Adipocyte (in vitro differentiated cells): ENCODE measurements at places on chromosomes 12 and 14.

GRCh38 chr12:48336061-48336460 is 14.7 kb downstream of the ZNF641 start:
- no peak for DNase-seq

DNA sequence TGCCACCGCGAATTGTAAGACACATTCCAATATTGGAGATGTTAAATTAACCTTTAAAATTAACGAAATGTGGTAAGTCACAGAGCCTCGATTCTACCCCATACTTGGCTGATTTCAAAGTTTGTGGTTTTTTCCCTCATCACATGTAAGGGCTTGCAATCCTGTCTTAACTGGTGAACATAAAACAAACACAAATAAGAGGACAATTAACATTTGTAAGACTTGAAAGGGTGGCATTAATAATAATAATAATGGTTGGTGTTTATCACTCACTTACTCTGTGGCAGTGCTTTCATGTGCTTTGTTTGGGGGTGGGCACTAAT is 26.6 kb downstream of the PPFIBP1 start:
- DNase-seq = no peak

GRCh38 chr14:27890259-27890658 is 876.3 kb upstream of the FOXG1 start:
- no peak for DNase-seq

- no peak for DNase-seq
Observed at GRCh38 chr12:9252256-9252655, 44.1 kb upstream of the PZP start.

DNA sequence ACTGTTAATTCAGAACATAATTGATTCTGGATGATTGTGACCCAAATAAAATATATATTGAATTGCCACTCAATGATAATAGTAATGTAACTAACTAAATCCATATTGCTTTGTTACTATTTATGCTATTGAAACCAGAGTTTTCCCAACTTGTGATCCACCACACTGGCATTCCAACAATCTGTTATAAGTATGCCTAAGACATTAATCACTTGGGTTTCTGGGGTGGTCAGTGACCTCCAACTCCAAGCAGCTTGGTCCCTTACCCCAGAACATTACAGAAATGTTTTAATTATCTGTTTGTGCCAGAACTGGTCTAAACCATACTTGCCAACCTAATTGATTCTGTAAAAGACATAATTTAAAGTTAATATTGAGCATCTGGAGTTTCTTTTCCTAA is 14.6 kb downstream of the CAPS2 start:
- peak; percentile 61 for DNase-seq

GRCh38 chr14:97267509-97267908 is 470.3 kb downstream of the VRK1 start:
- no peak for DNase-seq

DNA sequence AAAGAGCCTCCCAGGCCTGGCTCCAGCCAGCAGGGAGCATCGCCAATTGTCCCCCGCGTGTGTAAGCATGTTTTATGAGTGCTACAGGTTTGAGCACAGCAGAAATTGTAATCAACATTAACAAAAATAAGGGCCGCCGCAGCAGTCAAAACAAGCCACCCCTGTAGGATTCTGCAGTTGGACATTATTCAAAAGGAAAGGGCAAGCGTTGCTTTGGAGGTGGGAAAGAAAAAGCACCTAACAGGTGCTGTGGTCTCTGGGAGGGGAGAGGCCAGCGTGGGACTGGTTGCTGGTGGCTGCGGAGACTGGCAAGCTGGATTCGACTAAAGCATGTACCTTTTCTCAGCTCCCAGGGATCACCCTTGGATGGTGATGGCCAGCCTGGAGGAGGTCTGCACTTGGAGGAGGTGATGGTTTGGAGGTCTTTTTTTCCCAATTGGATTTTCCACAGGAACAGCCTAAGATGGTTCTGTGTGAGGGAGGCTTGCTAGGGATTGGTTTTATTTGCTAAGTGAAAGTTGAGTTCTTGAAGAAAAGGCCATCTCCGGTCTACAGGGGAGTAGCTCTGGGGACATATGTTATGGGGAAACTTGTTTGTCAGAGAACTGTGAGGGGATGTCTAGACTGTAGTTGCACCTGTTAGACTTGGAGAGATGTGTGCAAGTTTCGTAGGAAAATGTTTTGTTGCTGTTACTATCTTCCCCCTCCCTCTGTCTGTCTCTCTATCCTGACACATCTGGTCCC is 2.0 kb downstream of the DYRK2 start:
- DNase-seq = peak; percentile 44

DNA sequence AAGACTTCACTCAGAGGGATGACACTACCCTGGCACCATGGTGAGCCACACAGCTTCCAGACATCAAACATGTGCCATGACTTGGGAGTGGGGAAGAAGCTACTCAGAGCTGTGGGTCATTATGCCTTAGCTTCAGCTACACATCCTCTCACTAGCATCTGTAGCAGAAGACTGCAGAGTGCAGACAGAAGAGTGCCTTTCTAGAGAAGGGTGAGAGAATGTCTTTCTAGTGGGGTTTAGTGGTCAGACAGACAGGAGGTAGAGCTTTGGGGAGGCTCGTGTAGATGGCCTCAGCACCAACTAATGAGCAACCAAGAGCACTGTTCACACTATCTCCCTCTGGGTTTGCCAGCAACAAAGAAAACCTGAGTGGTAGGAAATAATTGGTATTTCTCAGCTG is 4.9 kb upstream of the B4GALNT3 start:
- DNase-seq = no peak

GRCh38 chr14:45891417-45892080 is 638.5 kb upstream of the MIS18BP1 start:
- no peak for DNase-seq

- no peak for DNase-seq
Observed at GRCh38 chr12:31278424-31278823, 47.5 kb downstream of the SINHCAF start.

DNA sequence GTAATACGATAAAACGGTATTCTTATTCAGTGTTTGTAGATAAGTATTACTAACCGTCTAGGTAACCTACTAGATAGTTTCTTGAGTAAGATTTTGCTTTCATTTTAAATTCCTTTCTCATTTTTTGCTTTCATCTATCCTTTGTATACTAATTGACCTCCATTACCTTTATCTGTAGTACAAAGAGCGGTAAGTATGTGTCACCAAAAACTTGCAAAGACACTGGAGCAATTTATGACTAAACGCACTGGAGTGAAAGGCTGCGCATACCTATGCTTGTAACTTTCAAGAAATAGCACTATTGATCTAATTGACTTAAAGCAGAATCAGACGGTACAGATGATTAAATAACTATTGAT is 1.7 kb downstream of the ARHGAP5 start:
- peak; percentile 52 for DNase-seq

DNA sequence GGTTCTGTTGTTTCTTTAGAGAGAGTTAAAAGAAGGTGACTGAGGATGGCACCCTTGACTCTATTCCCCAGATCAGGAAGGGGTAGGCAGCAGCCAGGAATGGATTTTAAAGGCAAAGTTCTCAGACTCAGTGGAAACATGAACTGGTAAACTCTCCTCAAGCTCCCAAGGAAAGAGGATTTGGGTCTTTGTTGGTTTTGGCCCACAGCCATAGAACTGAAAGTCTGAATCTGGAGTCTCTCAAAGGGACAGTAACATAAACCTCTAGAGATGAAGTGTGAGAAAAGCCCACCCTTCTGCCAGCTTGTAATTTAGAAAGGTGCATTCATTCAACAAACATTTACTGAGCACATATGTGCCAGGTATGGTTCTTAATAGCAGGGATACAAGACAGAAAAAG is 28.6 kb upstream of the BLTP3B start:
- DNase-seq = peak; percentile 41

DNA sequence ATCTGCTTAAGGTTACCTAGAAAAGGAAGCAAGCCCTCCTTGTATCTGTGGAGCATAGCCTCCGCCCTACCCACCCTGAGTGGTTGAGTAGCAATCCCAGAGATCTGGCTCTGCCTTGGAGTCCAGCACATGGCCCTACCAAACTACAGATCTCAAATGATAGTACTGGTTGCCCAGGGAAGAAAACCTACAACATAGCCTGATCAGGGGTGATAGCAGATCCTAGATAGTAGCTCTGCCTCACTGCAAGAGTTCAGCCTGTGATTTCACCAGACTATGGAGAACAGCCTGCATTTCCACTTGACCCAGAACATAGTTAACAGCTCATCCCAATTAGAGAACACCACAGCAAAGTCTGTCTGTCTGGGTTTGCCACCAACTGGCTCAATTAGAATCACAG is 279.5 kb downstream of the ETNK1 start:
- no peak for DNase-seq

DNA sequence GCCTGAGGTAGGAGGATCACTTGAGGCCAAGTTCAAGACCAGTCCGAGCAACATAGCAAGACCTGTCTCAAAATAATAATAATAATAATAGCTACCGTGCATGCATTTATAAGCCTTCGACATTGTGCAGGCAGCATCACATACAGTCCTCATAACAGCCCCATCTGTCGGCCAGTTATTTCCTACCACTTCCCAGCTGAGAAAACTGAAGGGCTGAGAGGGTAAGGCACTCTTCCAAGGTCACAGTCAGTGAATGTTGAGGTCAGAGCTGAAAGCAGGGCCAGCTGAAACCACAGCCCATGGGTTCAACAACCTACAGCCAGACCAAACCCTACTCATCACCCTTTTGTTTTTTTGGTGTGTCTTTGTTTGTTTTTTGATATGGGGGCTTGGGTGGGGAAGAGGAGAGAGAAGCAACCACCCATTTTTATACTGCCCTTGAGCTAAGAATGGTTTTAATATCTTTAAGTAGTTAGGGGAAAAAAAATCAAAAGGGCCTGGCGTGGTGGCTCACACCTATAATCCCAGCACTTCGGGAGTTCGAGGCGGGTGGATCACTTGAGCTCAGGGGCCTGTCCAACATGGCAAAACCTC is 16.8 kb upstream of the ITPK1 start:
- DNase-seq = no peak

GRCh38 chr12:94700662-94701061 is 50.3 kb upstream of the TMCC3 start:
- no peak for DNase-seq

- DNase-seq = no peak
Observed at GRCh38 chr12:118213452-118213851, 77.5 kb downstream of the PEBP1 start.

DNA sequence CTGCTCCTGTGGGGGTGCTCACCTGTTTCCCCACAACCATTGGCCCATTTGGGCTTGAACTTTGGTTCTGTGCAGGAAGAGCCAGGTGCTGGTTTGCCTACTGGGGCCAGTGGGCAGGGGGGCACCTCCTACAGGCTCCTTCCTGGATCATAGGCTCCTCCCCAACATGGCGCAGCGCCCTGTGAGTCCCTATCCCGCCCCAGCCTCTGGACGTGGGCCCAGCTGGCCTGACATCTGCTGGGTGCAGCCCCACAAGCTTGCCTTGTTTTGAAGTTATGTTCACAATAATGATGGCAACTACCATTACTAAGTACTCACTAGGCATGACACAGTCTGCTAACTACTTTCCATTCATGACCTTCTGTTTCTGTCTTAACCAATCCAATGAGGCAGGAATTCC is 147.8 kb downstream of the RBM19 start:
- DNase-seq = no peak

DNA sequence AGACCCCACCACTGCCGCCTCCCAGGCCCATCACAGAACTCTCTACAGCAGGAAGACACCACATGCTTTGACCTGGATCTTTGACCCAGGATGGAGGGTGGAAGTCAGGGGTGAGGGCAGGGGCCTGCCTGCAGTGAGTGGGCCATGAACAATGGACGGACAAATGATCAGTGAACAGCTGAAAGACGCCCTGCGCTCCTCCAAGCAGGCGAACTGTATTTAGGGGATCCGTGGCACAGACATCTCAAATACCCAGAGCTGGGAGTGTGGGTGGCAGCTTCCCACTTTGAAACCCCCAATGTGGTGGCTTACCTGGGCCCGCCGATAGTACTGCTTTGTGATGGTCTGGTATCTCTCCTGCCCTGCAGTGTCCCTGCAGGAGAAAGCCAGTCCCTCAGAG is 8.7 kb upstream of the GPX2 start:
- DNase-seq = no peak

DNA sequence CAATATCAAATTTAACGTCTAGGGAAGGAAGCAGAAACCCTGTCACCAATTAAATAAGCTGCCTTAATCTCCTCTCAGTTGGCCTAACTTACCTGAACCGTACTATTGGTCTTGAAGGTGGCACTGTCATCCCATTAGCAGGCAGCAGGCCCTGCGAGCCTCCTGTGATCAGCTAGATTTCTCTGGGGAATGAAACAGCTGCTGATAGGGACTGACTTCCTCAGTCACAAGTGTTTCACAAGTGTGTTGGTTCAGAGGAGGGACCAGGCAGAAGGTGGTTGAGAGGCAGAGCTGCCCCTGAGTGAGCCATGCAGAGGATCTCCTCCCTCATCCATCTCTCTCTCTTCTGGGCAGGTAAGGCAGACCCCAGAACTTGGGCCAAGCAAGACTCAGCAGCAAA is 166.8 kb downstream of the DAD1 start:
- no peak for DNase-seq

- DNase-seq = no peak
Observed at GRCh38 chr14:40413136-40413535, 980.9 kb upstream of the FBXO33 start.

- DNase-seq = no peak
Observed at GRCh38 chr14:74567219-74567618, 44.8 kb downstream of the LTBP2 start.

GRCh38 chr14:101471723-101472517 is 89.4 kb upstream of the DIO3 start:
- DNase-seq = no peak

- DNase-seq = no peak
Observed at GRCh38 chr14:69010648-69011047, 31.5 kb upstream of the ACTN1 start.

DNA sequence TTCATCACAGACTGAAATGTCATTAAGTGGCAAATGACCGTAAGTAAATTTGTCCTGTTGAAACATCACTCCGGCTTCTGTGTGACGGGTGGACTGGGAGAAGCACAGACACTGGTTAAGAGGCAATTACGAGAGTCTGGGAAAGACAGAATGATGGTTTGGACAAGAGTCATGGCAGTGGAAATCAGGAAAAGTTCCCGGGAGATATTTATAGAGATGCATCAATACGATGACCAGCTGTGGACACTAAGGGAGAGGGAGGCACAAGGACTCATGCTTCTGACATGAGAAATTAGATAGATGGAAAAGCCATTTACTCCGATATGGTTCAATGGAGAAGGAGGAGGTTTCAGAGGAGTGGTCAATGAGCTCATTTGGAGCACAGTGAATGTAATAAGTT is 27.3 kb downstream of the CKAP4 start:
- DNase-seq = no peak

DNA sequence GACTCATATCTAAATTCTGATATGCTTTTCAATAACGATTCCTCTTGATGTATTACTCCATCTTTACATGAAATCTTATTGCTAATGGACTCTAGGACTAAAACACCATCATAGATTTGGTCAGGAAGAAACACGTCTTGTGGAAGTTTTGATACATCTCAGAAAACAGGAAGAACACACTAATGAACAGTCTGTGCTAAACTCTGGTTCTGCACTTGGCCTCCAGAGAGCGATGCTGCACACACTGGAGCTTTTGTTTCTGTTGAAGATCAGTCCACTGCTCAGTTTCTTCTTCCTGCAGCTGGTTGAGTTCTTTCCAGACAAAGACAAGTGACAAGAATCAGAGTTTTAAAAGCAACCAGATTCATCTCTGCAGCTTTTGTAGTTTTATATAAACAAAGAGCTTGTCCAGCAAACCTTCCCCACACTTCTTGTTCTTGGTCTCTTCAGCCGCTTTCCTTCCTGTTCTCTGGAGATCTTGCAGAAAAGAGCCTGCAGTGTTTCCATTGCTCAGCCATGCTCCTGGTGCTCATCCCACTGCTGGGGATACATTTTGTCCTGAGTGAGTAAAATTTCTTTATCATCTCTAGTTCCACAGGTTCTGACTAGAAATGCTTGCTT is 229.1 kb upstream of the OR4E1 start:
- no peak for DNase-seq

GRCh38 chr14:103526247-103526913 is 2.6 kb upstream of the TRMT61A start:
- no peak for DNase-seq
